ENCODE measurements at places on chromosomes 16 and 17.

GRCh38 chr17:72342061-72342460, 221.2 kb downstream of the SOX9 start:
- no peak for DNase-seq

GRCh38 chr17:78769196-78769773, 12.8 kb downstream of the CYTH1 start:
- no peak for DNase-seq

- peak; percentile 57 for DNase-seq
Observed at GRCh38 chr17:78598013-78598471, 20.8 kb upstream of the DNAH17 start.

DNA sequence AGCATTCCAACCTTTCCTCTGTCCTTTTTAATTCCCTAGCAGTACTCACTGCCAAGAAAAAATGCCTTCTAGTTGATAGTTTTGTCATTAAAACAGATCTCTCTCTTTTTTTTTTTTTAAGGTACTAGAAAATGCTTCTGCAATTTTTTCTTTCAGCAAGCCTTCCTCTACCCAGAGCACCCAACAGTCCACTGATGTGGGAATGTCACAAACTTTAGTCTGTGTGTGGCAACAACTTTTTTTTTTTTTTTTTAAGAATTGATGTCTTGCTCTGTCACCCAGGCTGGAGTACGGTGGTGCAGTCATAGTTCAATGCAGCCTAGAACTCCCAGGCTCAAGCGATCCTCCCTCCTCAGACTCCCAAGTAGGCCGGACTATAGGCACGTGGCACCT, 34.7 kb downstream of the CDRT15 start:
- DNase-seq = no peak

DNA sequence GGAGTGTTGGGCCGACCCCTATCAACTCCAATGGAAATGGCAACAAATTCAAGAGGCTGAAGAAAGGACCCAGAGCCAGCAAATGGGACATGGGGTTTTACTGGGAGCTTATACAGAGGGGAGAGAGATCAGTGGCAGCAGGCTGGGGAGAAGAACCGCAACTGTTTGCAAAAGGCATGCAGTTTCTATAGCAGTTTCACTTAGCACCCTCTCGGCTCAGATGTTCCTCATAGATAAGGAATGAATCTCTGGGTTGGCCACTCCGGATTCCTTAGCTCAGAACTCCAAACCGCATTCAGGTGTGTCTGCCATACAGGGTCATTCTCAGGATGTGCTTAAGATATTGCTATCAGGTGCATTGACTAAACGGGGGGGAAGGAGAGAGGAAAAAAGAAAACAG, 71.1 kb upstream of the RPL38 start:
- no peak for DNase-seq

DNA sequence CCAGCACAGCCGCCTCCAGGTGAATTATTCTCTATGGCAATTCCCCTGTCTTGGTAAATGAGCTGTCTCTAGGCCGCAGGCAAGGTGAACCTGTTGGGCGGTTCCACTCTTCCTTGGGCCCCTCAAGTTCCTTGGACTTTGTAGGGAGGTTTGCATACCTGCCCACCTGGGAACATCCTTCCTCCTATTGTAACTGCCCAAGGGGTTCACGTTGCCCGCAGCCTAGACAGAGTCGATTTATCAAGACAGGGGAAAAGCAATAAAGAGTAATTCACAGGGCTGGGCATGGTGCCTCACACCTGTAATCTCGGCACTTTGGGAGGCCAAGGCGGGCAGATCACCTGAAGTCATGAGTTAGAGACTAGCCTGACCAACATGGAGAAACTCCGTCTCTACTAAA, 122.5 kb downstream of the KCNJ18 start:
- DNase-seq = no peak
